ENCODE measurements at places on chromosomes 3 and 15. TPM values are rescaled to one million over a fixed set of nuclear protein-coding genes. Genes with fewer than 3 reads are reported as not detected.

DNA sequence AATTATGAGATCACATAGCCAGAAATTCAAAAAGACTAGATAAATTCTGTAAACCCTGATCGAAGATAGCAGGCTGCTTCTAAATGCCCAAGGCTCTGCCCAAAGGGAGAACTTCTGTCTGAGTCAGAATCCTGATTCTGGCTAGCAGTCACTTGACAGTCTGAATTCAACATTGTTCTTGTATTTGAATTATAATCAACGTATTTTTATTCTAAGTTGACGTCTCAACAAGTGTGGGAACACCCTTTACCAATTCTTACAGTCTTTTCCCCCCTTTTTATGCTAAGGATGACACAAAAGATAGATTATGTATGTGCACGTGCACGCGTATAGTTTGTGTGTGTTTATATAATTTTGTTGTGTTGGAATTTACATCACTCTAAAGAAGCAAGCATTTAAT lies 552.8 kb downstream of the NAALADL2 start:
- no peak for DNase-seq

DNA sequence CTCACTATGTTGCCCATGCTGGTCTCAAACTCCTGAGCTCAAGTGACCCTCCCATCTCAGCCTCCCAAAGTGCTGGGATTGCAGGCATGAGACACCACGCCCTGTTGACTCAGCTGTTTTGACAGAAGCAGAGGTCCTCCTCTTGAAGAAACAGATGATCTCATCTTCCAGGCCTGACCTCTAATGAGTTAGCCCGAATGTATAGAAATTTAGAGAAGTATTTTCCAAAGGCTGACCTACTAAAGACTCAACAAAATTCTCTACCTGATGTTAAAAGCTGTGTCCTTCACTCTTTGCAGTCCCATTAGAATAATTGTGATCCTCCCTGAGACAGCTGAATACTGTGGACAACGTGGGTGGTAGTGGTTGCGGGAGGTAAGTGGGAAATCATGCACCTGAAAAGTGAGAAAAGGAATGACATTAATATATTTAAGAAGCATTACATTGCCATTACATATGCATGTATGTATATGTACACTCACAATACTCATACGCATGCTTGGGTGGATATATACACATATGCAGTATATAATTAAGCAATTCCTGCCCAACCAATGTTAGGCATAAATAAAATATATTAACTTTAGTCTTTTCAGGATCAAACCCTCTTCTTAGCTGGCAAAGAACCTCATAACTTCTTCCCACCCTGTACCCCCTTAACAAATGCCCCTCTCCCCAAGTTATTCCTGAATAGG lies 204.6 kb upstream of the NR2F2 start:
- DNase-seq: no peak

GRCh38 chr3:125310623-125311081 lies 64.5 kb downstream of the ZNF148 start:
- no peak for DNase-seq

SUCNR1 gene
- 1.9 TPM for total RNA-seq

XCR1 gene
- 0.14 TPM for total RNA-seq

PLIN1 gene
- 3.8 TPM for total RNA-seq

SAMD7 gene
- total RNA-seq: not detected
